ENCODE measurements at places on chromosomes 3 and 15. TPM values are rescaled to one million over a fixed set of nuclear protein-coding genes. Genes with fewer than 3 reads are reported as not detected.

KNG1 gene
- 8.3 TPM for polyA plus RNA-seq

CDHR4 gene
- polyA plus RNA-seq = not detected

ADGRG7 gene
- 0.20 TPM for polyA plus RNA-seq

SCAANT1 gene
- 1.2 TPM for polyA plus RNA-seq

PLCB2 gene
- polyA plus RNA-seq = 8.7 TPM

FGF7 gene
- 29.5 TPM for polyA plus RNA-seq

STRIT1 gene
- 2.3 TPM for polyA plus RNA-seq

RRP9 gene
- 16.4 TPM for polyA plus RNA-seq

UROC1 gene
- 0.21 TPM for polyA plus RNA-seq

TGM4 gene
- polyA plus RNA-seq = not detected

TYRO3 gene
- 157 TPM for polyA plus RNA-seq

FMN1 gene
- polyA plus RNA-seq = 20.2 TPM

- no peak for DNase-seq
These were observed 166.7 kb upstream of the BCL6 start for GRCh38 chr3:187912007-187912406.

- DNase-seq = no peak
These were observed 90.1 kb downstream of the PCSK6 start for GRCh38 chr15:101399431-101399830.

DNA sequence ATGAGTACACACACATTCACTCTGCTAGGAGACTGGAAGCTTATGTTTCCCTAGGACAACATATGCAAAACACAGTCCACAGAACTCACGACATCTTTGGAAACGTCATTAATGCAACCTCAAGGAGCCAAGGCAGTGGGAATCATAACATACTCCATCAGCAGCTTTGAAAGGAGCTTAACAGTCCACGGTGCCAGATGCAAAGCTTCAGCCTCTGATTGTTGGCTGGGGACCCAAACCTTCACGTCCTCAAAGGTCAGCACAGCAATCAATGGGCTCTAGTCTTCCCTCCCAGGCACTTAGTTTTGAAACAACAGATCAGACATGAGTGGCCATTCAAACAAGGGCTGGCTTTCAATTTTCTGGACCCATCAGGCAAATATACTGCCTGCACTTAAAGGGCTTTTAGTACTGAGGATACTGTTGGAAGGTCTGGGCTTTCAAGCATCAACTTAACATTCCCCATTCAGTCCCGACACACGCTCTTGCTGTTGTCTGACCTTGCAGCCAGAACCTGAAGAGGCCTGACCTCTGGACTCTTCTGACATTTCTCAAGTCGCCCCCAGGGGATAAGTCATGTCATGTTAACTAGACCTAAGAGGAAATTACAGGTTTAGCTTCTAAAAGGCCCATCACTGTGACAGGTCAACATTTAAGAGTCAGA is 223.0 kb downstream of the PDZRN3 start:
- no peak for DNase-seq

GRCh38 chr3:30266524-30266923 is 339.9 kb upstream of the TGFBR2 start:
- no peak for DNase-seq

DNA sequence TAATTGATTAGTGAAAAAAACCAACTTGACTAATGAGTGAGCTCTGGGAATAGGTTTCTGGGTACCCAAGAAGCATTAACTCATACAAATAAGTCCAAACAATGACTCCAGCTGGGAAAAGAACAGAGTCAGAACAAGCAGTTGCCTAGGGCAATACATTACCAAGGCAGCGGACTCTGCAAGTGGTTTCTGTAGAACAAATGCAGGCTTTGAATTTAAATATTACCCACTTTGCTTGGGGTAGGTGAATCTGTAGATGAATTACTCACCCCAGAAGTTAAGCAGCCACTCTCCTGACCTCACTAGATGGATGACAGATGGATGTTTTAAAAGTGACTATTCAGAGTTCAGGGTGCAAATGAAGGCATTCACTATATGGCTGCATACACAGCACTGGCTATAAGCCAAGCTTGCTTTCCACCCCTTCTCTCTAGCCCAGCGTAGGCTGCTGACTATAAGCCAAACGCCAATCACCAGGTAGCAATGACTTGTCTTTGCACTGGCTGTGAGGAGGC is 73.1 kb upstream of the BHLHE40 start:
- no peak for DNase-seq

- no peak for DNase-seq
These were observed 744.0 kb upstream of the SGO1 start for GRCh38 chr3:20930034-20930433.

GRCh38 chr3:160941885-160942494 is 163.2 kb downstream of the B3GALNT1 start:
- DNase-seq = peak; percentile 48

DNA sequence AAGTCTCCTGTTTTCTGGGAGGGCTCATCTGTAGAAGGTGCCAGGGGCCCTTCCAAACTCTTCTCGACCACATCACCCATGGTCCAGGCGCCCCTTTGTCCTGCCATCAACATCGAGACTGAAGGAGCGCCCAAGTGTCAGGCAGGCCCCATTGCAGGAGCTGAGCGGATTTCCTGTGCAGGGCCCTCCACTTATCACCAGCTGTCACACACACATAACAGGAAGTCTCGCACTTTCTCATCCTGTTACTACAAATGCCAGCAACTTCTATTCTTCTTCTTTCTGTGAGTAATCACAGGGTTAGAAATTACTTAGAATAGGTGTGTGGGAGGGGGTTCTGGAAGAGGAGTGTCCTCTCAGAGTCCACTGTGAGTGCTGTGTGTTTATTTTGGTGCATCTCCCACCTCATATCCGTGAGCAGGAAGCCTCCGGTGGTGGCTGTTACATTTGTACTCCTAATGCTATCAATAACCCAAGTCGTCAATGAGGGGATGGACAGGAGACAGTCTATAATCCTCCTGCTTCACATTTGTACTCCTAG is at the start of gene KLHL6:
Gene KLHL6 (minus strand): TSS at position 166 of the 541 bp plus-strand sequence. CDS start 53 bp downstream, at position 113.
- no peak for DNase-seq

- no peak for DNase-seq
These were observed 67.6 kb downstream of the IGF1R start for GRCh38 chr15:98715890-98716443.

DNA sequence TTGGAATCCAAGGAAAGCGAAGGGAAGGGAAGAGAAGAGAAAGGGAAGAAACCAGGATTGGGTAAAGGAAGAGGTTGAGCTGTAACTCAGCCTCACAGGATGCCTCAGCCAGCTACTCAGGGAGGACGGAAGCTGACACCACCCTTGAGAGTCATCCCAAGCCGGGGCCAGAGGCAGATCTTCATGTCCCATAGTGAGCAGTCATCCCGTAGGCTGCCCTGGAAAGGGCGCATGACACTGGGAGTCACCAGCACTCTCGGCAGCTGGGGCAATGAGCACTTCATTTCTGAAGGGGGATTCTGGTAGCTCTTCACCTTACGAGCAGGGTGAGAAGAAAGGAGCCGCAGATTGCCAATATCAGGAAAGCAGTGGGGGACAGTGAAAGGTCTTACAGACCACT is 60.1 kb upstream of the PCSK6 start:
- no peak for DNase-seq

GRCh38 chr3:186361246-186361761 is 730 bp downstream of the DGKG start:
- DNase-seq = no peak

DNA sequence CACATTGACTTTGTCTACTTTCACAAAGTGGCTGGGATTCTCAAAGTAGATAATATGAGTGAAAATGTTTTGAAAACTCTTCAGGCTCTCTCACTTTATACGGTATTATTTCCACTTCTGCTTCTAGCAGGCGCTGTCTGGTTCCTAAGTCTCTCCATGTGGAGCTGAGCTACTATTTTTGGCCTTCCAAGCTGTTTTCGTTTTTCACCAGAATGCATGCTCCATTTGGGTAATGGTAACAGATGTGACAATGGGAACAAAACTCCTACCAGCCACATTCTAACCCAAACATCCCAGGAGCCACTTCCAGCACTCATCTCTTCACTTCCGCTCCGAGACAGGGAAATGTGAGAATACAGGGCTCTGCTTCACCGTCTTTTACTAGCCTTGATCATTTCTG is 586.7 kb downstream of the NTRK3 start:
- no peak for DNase-seq

DNA sequence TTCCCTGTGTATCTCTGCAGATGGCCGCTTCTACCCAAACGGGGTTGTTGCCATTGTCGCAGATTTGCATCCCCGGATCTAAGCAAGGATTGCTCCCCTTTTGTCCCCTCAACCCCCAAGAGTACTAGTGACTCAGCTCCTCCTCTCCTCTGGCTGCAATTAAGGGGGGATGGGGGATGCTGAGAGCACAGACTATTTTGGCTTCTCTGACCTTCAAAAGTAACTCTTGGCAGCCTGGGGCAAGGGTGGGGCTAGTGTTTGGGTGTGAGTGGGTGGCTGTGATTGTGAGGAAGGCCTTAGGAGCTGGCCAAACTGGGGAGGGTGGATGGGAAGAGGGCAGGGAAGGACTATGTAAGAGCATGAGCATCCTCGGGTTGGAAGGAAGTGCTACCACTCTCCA is 1.2 kb upstream of the MAP1A start:
- DNase-seq = no peak

GRCh38 chr15:51270706-51271105 is 67.7 kb downstream of the CYP19A1 start:
- no peak for DNase-seq

DNA sequence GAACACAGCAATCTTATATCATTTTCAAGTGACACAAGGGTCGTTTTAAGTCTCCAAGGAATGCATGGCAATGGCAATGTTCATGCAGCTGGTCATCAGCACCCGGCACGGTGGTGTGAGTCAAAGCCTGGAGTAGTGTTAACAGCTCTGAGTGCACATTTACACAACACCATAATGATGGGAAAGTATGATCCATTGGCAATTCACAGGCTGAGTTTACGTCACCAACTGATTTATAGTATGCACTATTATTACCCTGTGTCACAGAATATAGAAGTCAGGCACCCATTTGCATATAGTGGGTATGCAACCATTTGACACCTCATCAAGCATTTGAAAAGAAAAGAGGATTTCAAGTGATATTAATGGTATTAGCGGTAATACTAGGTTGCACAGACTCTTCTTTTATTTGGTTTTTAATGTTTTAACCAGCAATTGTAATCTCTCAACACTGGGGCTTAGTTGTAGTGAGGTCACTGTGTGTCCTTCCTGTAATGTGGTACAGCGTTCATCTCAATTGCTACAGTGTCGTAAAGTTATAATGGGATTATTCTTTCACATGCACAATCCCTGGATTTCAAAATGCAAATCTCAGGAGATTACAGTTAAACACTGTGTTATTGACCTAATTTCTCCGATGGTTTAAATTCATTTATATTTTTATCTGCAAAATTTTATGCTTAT is 113.8 kb downstream of the C3orf38 start:
- DNase-seq = no peak

GRCh38 chr3:11095932-11096265 is 58.4 kb upstream of the HRH1 start:
- DNase-seq = no peak

- no peak for DNase-seq
These were observed 100.8 kb downstream of the CCNL1 start for GRCh38 chr3:157059181-157059580.

- DNase-seq = no peak
These were observed 25.8 kb downstream of the CHRM5 start for GRCh38 chr15:33994005-33994615.

- DNase-seq = no peak
These were observed 105.7 kb upstream of the ZPLD1 start for GRCh38 chr3:102329066-102329465.

- DNase-seq = no peak
These were observed 75.5 kb downstream of the DCLK3 start for GRCh38 chr3:36688815-36689214.

- no peak for DNase-seq
These were observed 27.5 kb downstream of the IGF2BP2 start for GRCh38 chr3:185797108-185797881.

- no peak for DNase-seq
These were observed 222.2 kb downstream of the WNT5A start for GRCh38 chr3:55264919-55265318.

Measured in left renal pelvis (tissue), 4 donors.